Activated CD8-positive, alpha-beta memory T cell treated with anti-CD3 and anti-CD28 coated beads for 1 hour (primary cell): ENCODE measurements at places on chromosomes 1 and 21.

GRCh38 chr1:172119184-172119583 is 277.9 kb downstream of the DNM3 start:
- no peak for DNase-seq

DNA sequence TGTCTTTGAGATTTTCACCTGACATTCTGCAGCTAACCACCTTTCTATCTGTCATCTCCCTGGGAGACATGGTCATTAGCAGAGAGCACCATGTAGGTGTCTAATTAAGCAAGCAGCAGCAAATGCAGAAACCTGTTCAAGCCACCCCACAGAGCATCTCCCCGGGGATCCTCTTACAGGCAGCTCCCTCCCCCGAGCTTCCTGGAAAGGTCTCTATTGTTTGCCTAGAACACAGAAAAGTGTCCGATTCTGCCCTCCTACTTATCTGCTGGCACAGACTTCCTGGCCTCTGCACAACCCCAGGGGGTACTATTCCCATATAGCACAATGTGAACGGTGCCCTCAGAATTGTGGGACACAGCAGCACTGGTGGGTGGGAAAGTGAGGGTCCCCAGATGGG is 46.1 kb downstream of the PLEKHA6 start:
- no peak for DNase-seq

- DNase-seq: no peak
These were observed 34.7 kb downstream of the CDCA8 start for GRCh38 chr1:37726751-37727585.

DNA sequence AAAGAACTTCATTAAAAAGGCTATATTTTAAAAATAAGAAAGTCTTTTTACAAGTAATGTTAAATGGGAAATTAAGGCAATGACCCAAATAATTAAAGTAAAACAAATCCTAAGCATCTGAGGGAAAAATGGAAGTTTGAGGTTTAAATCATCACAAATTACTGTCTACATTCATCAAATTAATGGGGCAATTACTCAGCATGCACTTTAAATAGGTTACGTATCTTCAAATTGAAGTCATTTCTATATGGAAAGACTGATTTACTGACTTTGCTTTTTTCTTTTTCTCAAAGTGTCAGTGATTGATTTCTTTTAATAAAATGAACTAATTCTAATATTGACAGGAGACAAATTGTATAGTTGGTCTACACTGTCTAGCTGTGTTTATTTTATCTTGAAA is 1452.3 kb downstream of the NCAM2 start:
- DNase-seq: no peak

DNA sequence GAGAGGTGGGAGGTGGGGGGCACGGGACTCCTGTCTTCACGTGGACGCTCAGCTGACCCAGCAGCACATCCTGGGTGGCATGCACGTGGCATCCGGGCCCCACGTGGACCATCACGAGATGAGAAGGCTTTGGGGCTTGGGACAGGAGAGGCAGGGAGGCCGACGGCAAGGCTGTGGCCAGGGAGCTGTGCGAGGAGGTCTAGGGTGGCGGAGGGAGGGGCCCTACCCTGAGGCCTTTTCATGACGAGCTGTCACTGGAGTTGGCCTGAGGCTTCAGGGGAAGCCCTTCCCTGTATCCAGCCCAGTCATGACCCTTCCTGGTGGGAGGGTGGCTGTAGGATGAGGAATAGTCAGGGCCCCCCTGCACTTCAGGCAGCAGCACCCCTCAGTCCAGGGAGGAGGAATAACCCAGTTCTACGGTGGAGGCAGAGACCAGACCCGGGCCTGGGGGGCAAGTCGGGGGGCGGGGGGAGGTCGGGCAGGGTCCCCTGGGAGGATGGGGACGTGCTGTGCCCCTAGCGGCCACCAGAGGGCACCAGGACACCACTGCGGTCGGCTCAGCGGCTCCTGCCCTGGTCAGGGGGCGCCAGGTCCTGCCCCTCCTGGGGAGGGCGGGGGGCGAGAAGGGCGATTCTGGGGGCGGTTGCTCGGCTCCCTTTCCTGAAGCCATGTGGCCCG is 2.0 kb upstream of the PERM1 start:
- no peak for DNase-seq

GRCh38 chr1:226702957-226703831 is 35.9 kb downstream of the ITPKB start:
- peak; percentile 74 for DNase-seq

GRCh38 chr1:208691012-208691411 is 446.8 kb upstream of the PLXNA2 start:
- no peak for DNase-seq

DNA sequence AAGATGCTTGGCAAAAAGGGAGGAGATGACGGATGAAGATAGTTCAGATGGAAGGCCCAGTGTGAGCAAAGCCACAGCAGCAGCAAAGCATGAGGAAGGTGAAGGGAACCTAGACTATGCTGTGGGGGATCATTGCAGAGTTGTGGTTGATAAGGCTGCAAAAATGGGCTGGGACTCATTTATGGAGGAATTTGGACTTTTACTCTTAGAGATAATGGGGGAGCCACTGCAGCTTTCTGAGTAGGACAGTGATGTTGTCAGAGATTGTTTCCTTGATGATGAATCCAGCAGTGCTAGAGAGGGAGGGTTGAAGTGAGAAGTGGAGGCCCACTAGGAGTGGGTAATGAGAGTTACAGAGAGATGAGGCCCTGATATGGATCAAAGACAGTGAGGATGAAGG is 2.1 kb upstream of the C8A start:
- DNase-seq: no peak

DNA sequence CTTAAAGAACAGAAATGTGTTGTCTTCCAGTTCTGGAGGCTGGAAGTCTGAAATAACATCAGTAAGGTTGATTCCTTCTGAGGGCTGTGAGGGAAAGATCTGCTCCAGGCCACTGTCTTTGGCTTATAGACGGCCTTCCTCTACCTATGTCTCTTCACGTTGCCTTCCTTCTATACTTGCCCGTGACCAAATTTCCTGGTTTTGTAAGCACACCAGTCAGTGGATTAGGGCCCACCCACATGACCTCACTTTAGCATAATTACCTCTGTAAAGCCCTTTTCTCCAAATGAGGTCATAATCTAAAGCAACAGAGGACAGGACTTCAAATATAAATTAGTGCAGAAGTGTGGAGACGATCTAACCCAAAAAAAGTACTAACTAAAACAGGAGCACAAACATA is 231.6 kb downstream of the NRIP1 start:
- DNase-seq: no peak

DNA sequence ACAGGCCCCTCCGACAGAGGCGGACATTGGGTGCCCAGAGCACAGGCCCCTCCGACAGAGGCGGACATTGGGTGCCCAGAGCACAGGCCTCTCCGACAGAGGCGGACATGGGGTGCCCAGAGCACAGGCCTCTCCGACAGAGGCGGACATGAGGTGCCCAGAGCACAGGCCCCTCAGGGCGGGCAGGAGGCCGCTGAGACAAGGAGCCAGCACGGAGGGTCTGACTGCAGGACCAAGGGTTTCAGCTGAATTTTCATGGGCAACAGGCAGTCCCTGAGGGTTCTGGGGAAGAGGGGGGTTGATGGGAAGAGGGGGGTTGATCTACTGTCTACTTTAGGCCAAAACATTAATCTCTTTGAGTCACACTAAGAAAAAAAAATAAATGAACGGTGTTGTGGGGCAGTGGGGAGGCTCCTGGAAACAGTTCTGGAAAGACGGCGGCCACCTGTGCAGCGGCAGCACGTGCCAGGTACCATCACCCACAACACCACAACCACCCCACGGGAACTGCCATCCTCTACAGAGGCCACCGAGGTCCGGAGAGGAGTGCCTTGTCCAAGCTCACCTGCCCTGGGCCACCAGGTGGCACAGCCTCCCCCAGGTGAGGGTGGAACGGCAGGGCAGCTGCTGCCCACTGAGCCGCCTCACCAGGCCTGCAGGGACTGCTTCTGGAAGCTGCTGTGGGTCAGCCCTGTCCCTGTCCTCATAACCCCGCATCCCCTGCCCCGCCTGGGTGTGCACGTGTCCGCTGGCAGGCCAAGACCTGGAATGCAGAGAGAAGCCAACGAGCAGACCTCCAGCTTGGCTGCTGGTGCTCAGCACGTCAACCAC is 20.5 kb downstream of the PRDM15 start:
- no peak for DNase-seq

DNA sequence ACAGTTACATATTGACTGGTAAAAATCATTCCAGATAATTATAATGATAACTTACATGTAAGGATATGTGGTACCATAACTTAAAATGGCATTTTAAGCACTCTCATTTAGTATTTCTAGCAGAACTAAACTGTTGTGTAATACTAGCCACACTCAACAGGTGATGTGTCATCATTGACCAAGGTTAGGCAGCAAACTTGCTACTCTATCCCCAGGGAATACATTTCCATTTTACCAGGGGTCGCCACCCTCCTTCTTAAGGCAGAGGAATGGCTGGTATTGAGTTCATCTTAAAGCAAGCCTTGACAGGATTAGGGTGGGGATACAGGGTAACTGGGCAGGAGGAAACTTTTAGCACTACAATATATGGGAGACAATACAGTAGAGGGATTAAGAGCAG is 259.8 kb upstream of the CAMK1G start:
- DNase-seq: no peak

GRCh38 chr1:16900751-16901150 is 5.0 kb downstream of the RNU1-2 start:
- DNase-seq: no peak

DNA sequence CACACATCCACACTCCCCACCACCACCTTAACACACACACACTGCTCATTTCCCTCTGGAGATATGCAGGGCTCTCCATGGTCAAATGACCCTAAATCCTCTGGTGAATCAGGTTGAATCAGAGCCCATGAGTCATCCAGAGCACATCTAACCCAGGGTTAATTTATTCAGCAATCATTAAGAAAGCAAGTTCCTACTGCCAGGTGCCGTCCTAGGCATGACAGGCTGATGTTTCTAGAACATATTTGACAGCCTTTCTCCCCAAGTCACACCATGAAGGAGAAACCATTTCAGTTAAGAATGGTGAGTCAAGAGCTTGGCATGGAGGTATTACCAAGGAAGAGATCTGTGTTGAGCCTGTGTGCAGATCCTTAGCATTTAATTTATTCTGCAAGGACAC is 194.3 kb upstream of the CAMK1G start:
- no peak for DNase-seq

DNA sequence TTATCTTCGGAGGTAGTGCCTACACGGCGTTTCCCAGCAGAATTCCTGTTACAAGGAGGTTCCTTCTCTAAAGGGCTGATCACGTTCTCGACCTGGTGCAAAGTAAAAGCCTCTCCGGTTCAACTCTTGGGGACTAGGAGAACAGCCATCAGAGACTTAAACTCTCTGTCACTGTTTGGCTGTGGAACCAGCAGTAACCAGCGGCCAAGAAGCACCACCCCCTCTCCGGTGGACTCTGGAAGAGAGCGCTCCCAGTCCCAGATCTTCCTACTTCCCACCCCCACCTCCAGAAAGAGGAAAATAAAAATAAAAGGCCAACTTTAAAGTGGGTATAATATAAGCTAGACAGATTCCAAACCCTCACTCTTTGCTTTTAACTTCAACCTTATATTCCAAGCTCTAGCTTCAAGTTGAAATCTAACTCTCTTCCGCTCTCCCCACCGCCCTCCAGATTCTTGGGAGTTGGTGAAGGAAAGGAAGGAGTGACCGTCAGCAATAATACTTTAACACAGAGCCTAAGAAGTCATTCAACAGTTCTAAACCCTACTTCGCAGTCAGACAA is 2.9 kb downstream of the BRINP3 start:
- DNase-seq: no peak

DNA sequence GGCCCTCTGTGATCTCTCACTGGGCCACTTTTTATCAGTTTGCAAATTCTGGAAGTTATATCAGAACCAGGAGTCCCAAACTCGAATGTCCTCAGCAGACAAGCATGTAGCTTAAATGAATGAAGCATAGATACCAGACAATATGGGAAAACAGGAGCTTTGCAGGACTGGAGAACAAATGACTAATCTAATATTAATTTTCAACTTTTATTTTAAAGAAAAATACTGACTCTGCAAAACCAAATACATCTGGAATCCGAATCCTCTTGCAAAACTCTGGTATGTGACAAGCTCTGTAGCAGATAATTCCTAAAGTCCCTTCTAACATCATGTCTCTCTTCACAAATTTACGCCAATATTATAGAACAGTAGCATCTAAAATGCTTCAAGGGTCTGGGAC is 427.4 kb downstream of the TTLL7 start:
- no peak for DNase-seq

- no peak for DNase-seq
These were observed 332.3 kb downstream of the COL11A1 start for GRCh38 chr1:102776071-102776470.

GRCh38 chr1:53025034-53025768 is 36.8 kb upstream of the PODN start:
- no peak for DNase-seq

DNA sequence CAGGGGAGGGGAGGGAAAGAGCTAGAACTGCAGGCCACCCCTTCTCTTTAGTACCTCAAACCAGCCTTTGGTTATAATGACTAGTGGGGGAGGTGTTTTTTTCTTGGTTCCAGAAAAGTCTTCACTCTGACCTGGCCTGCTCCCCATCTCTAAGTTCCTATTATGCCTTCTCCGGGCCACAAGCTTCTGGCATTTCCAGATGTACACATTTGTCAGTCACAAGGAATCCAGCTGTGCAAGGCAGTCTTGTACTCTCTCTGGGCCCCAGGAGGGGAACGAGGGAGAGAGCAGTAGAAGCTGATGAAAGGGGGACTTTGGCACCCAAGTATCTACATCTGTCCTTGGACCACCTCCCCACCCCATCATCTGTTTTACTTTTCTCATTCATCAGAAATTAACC is 2.7 kb upstream of the FALEC start:
- DNase-seq: no peak

DNA sequence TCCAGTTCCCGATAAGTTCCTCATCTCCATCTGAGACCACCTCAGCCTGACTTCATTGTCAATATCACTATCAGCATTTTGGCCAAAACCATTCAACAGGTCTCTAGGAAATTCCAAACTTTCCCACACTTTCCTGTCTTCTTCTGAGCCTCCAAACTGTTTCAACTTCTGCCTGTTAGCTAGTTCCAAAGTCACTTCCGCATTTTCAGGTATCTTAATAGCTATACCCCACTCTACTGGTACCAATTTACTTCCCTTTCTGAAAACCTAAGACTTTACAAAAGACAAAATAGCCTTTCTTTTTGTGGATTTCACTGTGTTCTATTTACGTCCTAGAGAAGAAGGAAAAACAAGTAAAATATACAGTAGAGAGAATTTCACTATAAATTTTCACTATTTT is 147.0 kb upstream of the FMN2 start:
- no peak for DNase-seq

DNA sequence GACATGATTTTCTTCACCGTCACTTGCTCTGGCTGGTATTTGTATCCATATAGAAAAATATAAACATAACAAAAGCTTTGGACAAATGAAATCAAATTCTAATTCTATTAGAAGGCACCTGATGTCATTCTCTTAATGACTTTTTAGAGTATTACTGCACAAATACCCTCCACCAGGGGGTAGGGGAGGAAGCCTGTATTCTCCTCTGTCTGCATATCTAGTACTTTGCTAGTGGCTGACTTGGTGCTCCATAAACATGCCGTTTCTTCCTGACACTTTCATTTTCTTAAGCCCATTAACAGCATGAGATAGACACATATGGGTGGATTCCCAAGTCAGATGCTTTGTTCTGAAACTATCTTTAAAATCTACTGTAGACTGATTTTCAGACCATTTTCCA is 20.6 kb upstream of the KCNJ15 start:
- DNase-seq: no peak
